ENCODE measurements at places on chromosomes 3 and 15.

GRCh38 chr15:85755471-85755870, 39.3 kb downstream of the KLHL25 start:
- DNase-seq = no peak

- no peak for DNase-seq
These were observed 10.3 kb downstream of the ANKRD63 start for GRCh38 chr15:40272485-40273056.

- no peak for DNase-seq
These were observed 122.6 kb downstream of the SATB1 start for GRCh38 chr3:18302517-18302916.

DNA sequence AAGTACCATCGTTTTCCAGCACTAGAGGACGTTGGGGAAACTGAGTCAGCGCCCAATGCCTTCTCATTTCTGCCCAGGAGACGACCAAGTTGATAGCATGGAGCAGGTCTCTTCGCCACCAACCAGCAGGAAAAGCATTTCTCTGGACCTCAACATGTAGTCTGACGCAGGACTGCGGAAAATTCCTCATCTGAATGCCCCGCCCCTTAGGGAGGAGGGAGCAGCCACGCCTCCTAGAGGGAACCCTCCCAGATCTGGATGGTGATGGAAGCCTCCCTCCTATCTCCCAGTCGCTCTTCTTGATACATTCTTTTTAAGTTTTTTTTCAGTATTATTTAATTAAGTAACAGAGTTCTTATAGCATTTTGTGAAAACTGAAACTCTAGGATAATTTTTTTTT, 17.4 kb upstream of the MINDY4B start:
- DNase-seq = no peak

DNA sequence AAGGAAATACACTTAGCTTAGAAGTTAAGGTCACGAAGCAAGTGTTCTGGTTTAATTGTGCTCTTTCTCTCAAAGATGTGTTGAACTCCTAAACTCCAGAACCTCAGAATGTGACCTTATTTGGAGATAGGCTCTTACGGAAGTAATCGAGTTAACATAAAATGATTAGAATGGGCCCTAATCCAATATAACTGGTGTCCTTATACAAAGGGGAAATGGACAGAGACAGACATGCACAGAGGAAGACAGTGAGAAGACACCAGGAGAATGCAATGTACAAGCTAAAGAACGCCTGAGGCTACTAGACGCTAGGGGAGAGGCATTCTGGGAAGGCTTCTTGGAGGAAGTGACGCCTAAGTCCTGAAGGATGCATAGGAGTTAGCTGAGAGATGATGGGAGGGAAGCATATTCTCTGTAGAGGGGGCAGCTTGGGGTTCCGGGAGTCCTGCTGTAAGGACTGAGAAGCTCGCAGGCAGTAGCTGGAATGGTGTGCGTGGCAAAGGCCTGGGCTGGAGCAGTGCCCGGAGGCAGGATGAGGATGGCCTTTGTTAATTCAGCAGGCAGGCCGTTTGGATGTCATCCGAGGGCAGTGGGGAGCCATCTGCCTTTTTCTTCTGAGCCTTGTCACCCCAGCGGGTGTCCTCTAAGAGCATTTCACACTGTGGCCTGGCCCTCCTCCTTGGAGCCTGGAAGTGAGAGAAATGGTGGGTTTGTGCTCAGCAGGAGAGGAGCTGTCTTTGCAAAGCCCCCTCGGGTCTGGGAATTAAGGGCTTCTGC, 513.4 kb downstream of the SHQ1 start:
- DNase-seq = peak; percentile 48
